ENCODE measurements at places on chromosomes 3 and 15.

GRCh38 chr15:31740203-31740602 is 290.1 kb upstream of the CHRNA7 start:
- DNase-seq, result no peak

DNA sequence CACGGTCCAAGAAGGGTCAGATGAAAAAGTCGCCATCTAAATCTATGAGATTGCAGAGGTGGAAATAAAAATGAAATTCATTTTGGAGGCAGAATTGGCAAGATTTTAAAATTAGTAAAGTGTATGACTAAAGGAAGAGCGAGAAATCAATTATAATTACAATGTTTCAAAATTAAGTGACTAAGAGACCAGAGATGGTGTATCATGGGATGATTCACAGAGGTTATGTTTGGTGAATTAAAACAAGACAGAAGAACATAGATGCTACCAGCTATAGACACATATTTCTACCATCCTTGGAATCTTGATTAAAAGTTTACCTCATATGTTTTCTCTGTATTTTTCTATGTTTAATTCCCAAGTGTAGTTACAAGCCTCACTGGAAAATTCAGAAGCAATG is 308.9 kb upstream of the DNAJC19 start:
- DNase-seq, result no peak

DNA sequence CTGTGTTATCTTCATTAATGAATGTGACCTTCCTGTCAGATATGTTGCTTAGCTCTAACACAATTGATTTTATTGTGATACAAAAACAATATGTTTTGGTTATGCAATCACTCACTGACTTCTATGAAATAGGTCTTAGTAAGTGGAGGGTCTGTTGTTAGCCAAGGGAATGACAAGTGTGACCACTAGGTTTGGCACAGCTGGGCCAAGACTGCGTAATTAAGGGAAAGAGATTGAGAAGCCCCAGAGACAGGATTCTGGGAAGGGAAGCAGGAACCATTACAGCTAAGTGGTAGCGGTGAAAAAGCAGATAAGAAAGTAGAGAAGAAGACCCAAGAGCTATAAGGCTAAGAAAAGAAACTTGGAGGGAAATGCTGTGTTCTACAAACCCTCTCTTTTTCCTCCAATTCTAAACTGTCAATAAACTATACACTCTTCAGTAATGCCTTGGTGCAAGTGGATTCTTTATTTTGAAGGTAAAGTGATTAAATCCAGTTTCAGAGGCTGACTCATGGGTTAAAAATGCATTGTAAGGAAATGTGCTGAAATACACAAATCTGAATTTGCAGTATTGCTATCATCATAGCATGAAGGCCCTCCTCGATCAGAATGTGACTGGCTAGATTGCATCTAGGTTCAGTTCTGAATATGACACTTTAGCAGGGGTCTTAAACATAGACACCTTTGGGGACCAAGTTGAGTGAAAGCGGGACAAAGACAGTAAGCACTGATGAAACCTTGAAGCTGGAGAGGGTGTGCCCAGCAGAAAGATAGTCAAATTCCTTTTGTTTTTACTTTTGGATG is 26.1 kb downstream of the KCNMB2 start:
- DNase-seq, result peak; percentile 52

- DNase-seq, result no peak
Observed at GRCh38 chr3:186694288-186695032, 22.7 kb upstream of the KNG1 start.

- no peak for DNase-seq
Observed at GRCh38 chr3:154182322-154182922, 61.2 kb downstream of the ARHGEF26 start.

- no peak for DNase-seq
Observed at GRCh38 chr3:123802007-123802625, 82.0 kb downstream of the MYLK start.

DNA sequence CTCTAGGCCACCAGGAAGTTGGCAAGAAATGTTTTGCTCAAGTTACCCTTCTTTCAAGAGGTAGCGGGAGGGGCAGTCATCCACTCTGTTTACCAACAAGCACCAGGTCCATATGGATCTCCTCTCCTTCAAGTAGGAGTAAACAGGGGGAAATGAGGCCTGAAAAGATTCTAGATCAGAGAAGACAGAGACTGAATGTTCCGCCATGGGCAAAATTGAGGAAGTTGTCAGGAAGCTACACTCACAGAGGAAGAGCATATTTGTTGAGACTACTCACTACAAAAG is 81.6 kb downstream of the KLF15 start:
- DNase-seq, result no peak

Data from RPMI8226 (cell line).